NCI-H1092 treated with DMSO at 0.1 percent for 48 hours (cell line): ENCODE measurements at places on chromosomes 4 and X.

GRCh38 chr4:52641854-52642563 is 17.1 kb downstream of the USP46 start:
- DNase-seq = no peak

GRCh38 chr4:5758741-5759140 is 47.7 kb downstream of the EVC start:
- DNase-seq = no peak

- no peak for DNase-seq
Observed at GRCh38 chr4:151260526-151260925, 16.4 kb upstream of the PRSS48 start.

DNA sequence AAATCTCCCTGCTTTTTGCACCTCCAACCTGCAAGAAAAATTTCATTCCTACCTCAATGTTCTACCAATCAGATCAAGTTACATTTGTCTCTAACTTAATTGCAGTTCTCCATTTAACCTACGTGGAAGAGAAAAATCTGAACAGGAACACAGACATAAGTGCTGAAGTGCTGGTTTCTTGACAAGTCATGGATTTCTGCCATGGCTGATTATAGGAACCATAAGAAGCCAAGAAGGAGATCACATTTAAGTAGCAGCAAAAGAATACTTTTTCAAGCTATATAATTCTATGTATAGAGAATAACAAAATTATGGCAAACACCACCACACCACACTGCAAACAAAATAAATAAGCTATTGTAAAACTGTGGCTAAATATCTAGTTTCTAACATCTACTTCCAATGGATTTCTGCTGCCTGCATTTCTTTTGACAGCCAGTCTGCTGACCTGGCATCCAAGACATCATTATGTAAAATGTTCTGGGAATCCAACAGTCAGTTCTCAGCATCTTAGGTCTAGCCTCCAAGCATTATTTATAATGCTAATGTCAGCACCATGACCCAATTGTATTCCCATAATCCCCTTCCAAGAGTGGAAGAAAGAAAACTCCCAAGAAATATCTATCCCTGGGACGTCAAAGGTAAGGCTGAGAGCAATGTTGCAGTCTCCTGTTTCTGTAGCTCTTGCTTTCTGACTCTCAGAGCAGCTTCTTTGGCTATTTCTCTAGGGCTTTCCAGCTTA is 50.8 kb upstream of the GAB1 start:
- DNase-seq = no peak

DNA sequence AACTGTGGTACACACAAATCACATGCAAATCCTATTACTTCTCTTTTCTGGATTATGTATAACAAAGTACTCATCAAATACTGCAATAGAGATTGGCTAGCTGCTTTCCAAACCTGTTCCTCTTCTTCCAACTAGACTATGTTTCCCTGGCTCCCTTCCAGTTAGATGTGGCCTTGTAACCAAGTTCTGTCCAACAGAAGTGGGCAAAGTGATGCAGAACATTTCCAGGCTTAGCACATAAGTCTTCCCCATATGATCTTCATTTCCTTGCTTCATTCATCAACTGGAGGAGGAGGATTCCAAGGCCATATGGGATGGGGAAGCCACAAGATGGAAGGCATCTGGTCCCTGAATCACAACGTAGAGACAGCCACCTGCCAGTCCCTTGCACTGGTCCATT is 8.0 kb downstream of the SLC9A7 start:
- no peak for DNase-seq

DNA sequence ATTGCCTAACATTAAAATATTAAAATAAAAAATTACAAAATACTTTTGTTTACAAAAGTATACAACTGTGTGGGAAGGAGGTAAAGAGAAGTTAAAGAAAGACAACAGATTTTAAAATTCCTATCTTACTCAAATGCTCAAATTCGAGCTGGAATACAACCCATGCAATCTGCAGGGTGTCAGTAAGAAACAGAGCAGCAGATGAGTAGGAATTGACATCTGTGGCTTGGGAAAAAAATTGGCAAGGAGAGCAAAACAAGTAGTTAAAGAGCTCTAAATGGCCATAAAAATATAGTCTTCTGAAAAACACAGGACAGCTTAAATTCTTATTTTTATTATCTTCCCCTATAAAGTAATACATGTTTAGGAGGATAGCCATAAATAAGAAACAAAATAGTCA is 1609.0 kb upstream of the AGA start:
- no peak for DNase-seq

GRCh38 chr4:177159600-177159999 is 150.1 kb upstream of the NEIL3 start:
- no peak for DNase-seq

GRCh38 chr4:119729835-119730670 is 101.4 kb upstream of the PDE5A start:
- peak; percentile 45 for DNase-seq

DNA sequence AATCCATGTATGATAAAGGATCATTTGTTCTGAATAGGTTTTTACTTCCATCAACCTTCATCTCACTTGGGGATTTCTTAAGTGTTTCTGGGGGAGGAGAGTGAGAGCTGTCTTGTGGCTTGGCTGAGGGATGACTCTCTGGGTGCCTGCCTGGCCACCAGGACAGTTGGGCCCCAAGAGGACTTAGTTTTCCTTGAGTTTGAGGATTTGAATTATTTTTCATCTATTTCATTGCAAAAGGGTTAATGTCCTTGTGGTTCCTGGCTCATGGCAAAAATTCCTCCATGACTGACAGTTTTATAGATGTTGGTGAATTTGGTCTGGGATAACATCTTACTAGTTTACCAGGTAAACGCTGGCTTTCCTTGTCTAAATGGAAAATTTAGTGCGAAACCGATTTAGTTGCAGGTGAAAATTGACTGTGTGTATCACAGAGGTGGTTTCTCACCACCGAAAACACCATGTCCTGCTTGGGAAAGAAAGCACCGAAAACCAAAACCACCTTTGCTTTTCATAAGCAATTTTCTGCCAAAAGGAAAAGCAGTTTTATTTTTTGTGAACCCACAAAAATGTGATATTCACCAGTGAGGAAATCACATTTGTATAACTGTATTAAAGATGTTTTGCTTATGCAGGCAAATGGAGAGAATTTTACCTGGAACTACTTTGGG is 331.3 kb upstream of the SFRP2 start:
- no peak for DNase-seq

- peak; percentile 62 for DNase-seq
Observed at GRCh38 chrX:115968436-115969252, 201.9 kb upstream of the AGTR2 start.

DNA sequence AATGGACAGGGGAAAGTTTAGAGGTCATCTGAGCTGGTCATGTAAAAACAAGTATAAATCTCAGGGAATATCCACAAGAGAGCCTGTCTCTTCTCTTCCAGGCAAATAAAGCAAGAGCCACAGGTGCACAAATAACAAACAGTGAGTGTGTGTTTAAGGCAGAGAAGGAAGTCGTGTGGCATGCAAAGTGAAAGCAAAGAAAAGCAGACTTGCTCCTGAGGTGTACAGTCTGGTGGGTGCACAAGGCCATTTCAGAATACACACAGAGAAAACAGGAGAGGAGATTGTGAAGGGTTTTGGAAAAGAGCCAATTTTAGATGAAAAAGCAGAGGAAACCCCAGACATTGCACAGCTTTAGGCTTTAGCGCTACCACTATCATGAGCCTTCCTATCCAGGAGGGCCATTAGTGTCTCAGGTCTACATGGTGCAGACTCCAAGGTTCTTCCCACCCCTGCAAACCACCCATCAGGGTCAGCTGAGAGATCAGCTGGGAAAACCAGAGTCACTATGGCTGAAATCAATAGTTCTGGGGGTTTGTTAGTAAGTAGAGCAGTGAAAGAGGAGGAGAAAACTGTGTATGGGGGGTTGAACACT is 355.8 kb downstream of the KLHL4 start:
- no peak for DNase-seq

- no peak for DNase-seq
Observed at GRCh38 chr4:55343887-55344286, 2.2 kb upstream of the SRD5A3 start.

GRCh38 chr4:145716661-145717200 is 36.8 kb downstream of the C4orf51 start:
- DNase-seq = no peak

- no peak for DNase-seq
Observed at GRCh38 chrX:152865232-152865920, 32.5 kb upstream of the ZNF185 start.

- DNase-seq = no peak
Observed at GRCh38 chr4:152172146-152172545, 363.7 kb downstream of the FBXW7 start.

GRCh38 chr4:37667197-37668100 is 18.7 kb downstream of the RELL1 start:
- no peak for DNase-seq

- DNase-seq = no peak
Observed at GRCh38 chrX:84363051-84363450, 139.2 kb downstream of the HDX start.

DNA sequence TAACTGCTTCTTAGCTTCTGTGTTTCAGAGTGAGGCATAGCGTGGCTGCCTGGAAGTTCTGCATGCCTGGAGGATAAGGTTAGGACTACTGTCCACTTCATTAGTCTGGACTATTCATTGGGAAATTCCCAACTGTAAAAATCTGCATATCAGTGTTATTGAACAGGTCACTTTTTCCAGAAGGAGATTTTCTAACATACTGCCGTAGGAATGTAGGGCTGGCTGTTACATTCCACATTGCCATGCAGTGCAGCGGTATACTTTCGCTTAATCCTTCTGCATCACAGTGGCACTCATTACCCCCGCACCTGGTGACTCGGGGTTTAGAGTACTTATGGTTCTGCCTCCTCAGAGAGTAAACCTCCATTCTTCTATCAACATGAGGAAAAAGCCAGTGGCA is 104.6 kb downstream of the NPFFR2 start:
- DNase-seq = no peak

GRCh38 chrX:17635231-17635630 is 102.1 kb upstream of the SCML1 start:
- peak; percentile 79 for DNase-seq

- DNase-seq = no peak
Observed at GRCh38 chrX:41802958-41803357, 79.0 kb downstream of the GPR82 start.

DNA sequence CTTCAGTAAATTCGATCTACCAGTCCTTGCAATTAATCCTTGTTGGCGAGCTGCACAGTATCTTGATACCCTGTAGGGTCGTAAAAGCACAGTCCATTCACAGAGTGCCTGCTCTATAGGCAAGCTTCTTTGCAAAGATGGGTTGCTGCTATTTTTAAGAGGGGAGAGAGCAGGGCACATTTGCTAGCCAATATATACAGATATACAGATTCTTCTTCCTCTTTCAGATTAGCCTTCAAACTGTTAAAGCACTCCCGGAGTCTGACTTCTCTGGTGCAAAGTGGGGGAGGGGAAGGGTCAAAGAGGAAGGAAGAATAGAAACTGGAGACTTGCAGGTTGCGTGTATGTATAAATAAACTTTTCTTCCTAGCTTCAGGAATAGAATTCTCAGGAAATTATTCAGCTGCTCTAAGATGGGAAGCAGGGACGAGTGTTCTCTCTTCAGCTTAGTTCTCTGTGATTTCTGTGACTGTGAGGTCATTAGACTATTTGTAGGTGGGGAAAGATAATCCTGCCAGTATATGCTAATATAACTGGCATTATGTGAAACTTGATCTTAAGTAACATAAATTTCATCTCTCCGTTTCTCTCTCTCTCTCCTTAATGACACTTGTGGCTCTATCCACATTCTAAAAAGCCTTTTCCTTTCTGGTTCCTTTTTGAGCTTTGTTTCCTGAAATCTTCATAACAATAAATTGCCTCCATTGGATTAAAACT is at the start of gene CYSLTR1:
CYSLTR1 (minus strand) TSS at position 242 of the 717 bp plus-strand sequence. CDS start 53,865 bp downstream, outside the sequence.
- DNase-seq = no peak

- DNase-seq = no peak
Observed at GRCh38 chr4:166308647-166309046, 435.6 kb downstream of the TLL1 start.

DNA sequence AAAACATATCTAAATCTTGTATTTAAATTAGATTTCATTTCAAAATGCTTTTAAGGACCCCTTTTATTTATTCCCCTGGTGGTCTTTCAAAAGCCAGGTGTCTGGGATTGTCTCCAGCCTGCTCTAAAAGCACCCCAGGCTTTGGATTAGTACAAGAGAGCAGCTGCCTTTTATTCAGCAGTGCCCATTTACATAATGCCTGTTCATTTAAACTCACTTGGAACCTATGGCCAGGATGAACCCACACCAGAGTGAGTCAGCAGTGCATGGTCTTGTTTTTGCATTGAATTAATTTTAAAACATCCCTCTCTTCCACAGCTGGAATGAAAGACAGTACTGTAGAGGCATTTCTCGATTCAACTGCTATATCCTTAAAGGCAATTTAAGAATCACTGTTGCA is 64.1 kb upstream of the TENM3 start:
- DNase-seq = peak; percentile 88

DNA sequence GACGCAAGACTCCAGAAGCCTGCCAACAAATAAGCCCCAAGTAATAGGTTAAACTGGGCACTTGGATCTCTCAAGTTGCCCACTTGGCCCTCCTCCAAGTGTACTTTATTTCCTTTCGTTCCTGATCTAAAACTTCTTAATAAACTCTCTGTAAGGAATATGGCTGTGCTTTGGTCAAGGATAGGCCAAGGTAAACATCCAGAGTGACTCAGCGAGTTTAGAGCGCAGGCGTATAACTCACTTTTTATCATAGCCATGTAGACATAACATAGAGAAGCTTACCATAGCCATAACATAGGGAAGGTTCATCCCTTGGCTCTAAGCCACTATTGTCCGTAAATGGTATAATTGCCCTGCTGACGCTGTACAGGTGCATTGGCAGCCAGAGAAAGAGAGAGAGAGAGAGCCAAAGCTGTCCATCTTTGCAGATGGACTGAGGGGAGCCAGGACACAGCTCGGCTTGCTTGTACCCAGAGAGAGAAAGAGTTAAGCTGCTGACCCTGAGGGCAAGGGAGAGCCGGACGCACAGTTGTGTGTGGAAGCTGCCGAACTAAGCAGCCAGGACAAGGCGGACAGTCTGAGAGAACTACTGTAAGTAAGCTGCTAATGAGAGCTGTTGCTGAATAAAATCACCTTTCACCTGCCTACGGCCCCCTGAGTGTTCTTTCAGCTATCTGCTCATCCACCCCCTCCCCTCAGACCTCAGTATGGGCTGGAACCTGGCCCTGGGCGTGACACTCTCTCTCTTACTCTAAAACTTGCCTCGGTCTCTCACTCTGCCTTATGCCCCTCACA is 1.8 kb downstream of the TLR1 start:
- DNase-seq = no peak

- DNase-seq = no peak
Observed at GRCh38 chr4:7924163-7924562, 15.5 kb downstream of the AFAP1 start.

DNA sequence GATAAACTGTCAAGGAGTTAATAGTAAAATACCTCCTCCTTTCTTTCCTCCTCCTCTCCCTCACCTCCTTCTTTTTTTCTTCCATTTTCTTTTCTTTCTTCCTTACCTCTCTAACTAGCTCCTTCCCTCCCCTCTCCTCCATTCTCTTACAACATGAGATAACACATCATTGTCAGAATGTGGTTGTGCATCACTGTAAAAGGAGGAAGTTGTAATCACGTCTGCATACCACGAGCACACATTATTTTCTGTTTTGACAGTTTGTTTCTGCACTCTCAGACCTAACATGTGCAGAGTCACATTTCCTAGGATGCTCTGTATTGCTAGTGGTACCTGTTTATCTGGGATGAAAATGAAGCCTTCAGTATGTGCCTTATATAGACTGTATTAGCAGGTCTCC is 9.1 kb downstream of the SLIT2 start:
- DNase-seq = no peak
